ENCODE measurements at places on chromosomes 12 and 14. TPM values are rescaled to one million over a fixed set of nuclear protein-coding genes. Genes with fewer than 3 reads are reported as not detected.

DNA sequence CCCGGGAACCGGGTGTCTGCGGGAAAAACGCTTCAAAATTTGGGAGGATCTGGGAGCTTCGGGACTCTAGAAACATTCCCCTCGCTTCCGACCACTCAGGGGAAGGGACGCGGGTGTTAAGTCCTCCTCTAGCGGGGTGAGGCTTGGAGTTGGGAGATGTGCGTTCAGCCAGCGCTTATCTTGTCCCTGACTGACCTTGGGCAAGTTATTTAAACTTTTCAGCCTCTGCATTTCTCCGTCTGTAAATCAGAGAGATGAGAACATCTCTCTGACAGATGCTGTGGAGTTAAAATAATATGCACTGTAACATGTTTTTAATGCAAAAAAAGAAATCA is 76.9 kb upstream of the ANO4 start:
- no peak overlapping the region for H3K27ac ChIP-seq
- peaks cover 9% of the 10 kb centered on the region for H3K4me1 ChIP-seq
- peaks cover 37% of the 10 kb centered on the region for H3K27me3 ChIP-seq
- no peaks in the 10 kb centered on the region for H3K36me3 ChIP-seq

NANOG gene
- total RNA-seq = not detected

DNA sequence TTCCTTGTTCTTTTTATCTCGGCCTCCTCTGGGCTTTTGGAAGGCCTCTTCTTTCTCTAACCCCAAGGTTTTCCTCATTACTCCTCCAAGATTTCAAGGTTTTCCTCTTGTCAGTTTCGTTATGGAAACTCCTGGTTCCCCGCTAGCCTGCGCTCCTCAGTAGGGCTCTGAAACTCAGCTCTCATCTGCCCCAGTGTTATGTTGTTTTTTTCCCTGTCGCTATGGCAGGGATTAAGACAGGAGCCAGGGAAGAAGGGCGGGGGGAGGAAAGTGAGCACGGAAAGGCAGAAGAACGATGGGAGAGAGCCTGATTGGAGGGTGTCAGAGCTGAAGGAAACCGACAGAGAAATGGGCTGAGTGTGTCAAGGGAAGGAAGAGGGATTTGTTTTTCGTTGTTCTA is 26.5 kb upstream of the JDP2 start:
- H3K27me3 ChIP-seq = peaks cover 6% of the 10 kb centered on the region
- peaks cover 22% of the 10 kb centered on the region for H3K4me1 ChIP-seq
- H3K27ac ChIP-seq = no peak overlapping the region
- H3K36me3 ChIP-seq = no peaks in the 10 kb centered on the region
- no peak for DNase-seq
- H3K4me3 ChIP-seq = no peak overlapping the region

SMOC1 gene
- total RNA-seq = 1.7 TPM

GRCh38 chr12:96061864-96062453 is 26.6 kb upstream of the LTA4H start:
- H3K4me3 ChIP-seq = no peak overlapping the region
- H3K27ac ChIP-seq = no peak overlapping the region
- no peak for DNase-seq
- H3K27me3 ChIP-seq = no peaks in the 10 kb centered on the region

GRCh38 chr12:80157645-80158044 is 58.3 kb downstream of the OTOGL start:
- no peak overlapping the region for H3K27ac ChIP-seq
- H3K36me3 ChIP-seq = no peaks in the 10 kb centered on the region
- H3K4me1 ChIP-seq = peaks cover 7% of the 10 kb centered on the region
- no peak for DNase-seq
- no peak overlapping the region for H3K4me3 ChIP-seq

DNA sequence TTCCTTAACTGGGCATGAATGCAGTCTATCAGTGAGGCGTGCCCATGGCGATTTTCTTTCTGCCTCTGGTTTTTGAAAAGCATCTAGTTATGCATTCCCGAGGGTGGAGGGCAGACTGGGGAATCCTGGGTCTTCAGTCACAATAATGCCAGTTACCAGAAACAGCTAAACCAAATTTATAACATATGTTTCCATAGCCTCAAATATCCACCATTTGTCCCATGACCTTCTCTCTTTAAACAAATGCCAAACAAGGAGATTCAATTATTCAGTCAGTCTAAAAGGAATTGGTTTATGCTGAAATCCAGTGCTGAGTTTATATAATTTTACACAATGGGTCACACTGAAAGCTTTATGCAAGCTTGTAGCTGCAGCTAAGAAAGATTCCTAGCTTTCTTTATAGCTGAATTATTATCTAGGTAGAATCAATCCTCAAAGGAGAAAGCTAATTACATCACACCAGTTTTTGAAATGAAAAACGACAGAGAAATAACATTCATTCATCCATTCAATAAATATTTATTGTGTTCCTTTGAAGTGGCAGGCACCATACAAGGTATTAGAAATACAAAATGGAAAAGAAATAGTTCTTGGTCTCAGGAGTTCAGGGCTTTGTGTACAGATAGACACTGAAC is 131.3 kb upstream of the RAP1B start:
- peaks cover 50% of the 10 kb centered on the region for H3K4me1 ChIP-seq
- no peak overlapping the region for H3K4me3 ChIP-seq
- H3K27me3 ChIP-seq = no peaks in the 10 kb centered on the region
- H3K36me3 ChIP-seq = no peaks in the 10 kb centered on the region
- no peak for DNase-seq

LRIG3 gene
- 80.4 TPM for total RNA-seq

ETFBKMT gene
- total RNA-seq = 4.8 TPM

DNA sequence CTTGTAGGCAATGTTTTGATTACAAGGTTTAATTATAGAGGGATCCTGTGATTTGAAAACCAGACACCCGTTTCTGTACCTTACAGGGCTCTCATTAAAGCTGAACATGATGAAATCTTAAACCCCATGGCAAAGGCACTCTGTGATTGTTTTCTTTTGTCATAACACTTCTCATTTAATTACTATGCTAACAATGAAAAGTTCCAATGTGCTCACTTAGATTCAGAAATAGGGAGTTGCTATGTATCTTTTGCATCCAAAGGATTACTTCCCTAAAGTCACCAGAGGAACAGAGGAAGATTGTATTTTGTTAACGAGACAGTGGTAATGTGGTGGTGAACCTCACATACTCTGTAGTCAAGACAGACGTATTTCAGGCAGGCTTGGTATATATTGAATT is 81.5 kb upstream of the MYF6 start:
- H3K27me3 ChIP-seq = no peaks in the 10 kb centered on the region
- H3K36me3 ChIP-seq = no peaks in the 10 kb centered on the region
- DNase-seq = no peak

GRCh38 chr12:26648066-26648465 is 184.9 kb downstream of the ITPR2 start:
- peaks cover 40% of the 10 kb centered on the region for H3K4me1 ChIP-seq
- no peaks in the 10 kb centered on the region for H3K27me3 ChIP-seq
- no peak overlapping the region for H3K4me3 ChIP-seq
- peaks cover 14% of the 10 kb centered on the region for H3K36me3 ChIP-seq

DNA sequence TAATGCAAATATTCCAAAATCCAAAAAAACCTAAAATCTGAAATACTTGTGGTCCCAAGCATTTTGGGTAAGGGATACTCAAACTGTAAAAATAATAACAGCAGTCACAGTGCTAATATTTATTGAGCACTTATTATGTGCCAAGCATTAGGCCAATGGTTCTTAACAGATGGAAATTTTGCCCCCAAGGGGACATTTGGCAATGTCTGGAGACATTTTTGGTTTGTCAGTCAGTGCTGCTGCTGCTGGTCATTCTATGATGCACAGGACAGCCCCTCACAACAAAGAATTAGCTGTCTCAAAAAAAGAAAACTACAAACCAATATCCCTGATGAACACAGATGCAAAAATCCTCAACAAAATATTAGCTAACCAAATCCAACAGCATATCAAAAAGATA is 5.8 kb downstream of the NDUFA12 start:
- no peak overlapping the region for H3K27ac ChIP-seq
- peaks cover 30% of the 10 kb centered on the region for H3K4me1 ChIP-seq

Measured in chondrocyte (in vitro differentiated cells).